Natural killer cell treated with Interleukin-12 subunit alpha and Interleukin-12 subunit beta and Interleukin-15 and Interleukin-18, amount 100 ng/mL, for 72 hours (primary cell): ENCODE measurements at places on chromosomes 13 and 19. TPM values are rescaled to one million over a fixed set of nuclear protein-coding genes. Genes with fewer than 3 reads are reported as not detected.
A peak's percentile ranks its signal among the peaks of the same experiment; 100 is the strongest.

GRCh38 chr19:2726904-2727639 lies 5.9 kb upstream of the DIRAS1 start:
- H3K4me1 ChIP-seq: no peaks in the 10 kb centered on the region
- H3K27ac ChIP-seq: no peak overlapping the region
- peak; percentile 44 for DNase-seq
- H3K4me3 ChIP-seq: no peak overlapping the region
- no peaks in the 10 kb centered on the region for H3K36me3 ChIP-seq

DNA sequence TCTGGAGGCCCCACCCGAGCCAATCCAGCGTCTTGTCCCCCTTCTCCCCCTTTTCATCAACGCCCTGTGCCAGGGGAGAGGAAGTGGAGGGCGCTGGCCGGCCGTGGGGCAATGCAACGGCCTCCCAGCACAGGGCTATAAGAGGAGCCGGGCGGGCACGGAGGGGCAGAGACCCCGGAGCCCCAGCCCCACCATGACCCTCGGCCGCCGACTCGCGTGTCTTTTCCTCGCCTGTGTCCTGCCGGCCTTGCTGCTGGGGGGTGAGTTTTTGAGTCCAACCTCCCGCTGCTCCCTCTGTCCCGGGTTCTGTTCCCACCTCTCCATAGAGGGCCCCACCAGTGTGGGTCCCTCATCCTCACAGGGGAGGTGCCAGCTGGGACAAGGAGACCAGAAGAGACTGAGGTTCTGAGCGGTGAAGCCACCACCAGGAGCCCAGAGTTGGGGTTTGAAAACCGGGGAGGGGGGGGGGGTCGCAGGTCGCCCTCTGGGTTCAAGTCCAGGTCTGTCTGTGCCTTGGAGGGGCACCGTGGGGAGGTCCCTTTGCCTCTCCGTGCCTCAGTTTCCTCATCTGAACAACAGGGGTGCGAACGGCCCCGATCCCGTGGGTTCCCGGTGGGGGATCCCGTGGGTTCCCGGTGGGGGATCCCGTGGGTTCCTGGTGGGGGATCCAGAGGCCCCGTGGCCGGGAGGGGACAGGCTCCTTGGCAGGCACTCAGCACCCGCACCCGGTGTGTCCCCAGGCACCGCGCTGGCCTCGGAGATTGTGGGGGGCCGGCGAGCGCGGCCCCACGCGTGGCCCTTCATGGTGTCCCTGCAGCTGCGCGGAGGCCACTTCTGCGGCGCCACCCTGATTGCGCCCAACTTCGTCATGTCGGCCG lies at the start of gene ELANE:
ELANE (plus strand) TSS at position 168 of the 878 bp plus-strand sequence; CDS start at position 194, 26 bp downstream.
- peaks cover under 1% of the 10 kb centered on the region for H3K4me1 ChIP-seq
- no peak for DNase-seq
- peaks cover 4% of the 10 kb centered on the region for H3K27me3 ChIP-seq
- H3K4me3 ChIP-seq: no peak within 1 kb of the TSS

GRCh38 chr13:110259651-110260050 lies 47.3 kb downstream of the COL4A1 start:
- H3K4me1 ChIP-seq: peaks cover 5% of the 10 kb centered on the region
- no peak overlapping the region for H3K27ac ChIP-seq
- no peaks in the 10 kb centered on the region for H3K36me3 ChIP-seq
- no peak for DNase-seq
- H3K27me3 ChIP-seq: peaks cover 20% of the 10 kb centered on the region

GRCh38 chr19:49779731-49780555 lies 13.1 kb downstream of the AP2A1 start:
- H3K4me3 ChIP-seq: no peak overlapping the region
- no peak overlapping the region for H3K27ac ChIP-seq
- H3K27me3 ChIP-seq: no peaks in the 10 kb centered on the region
- peaks cover 40% of the 10 kb centered on the region for H3K4me1 ChIP-seq
- peaks cover 4% of the 10 kb centered on the region for H3K36me3 ChIP-seq

DNA sequence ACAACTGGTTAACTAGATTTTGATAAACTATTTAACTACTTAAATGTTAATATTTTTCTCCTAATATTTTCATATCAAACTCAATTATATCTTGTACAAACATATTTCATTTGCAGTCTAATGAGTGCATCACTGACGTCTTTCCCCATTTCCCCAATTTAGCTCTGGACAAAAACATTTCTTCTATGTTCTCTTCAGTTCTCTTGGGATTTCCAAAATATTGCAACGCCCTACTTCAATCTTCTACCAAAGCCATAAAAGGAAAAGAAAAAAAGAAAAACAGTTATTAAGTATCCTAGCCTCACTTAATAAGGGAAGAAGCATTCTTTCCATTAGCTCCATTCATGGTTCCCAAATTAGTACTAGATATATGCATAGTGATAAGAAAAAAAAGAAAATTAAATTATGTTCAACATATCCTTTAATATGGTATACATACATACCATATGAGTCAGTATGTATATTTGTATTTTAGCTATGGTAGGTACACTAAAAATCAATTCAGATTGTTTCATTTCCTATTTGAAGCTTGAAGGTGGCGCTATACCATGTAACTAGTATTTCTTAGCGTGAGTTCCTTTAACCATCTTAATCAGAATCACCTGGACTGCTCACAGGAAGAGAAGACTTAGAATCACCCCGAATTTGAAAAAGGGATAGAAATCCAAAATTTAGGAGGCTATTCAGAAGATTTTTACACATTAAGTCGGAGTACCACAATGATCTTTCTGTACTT lies 9.9 kb downstream of the FBXL3 start:
- H3K27me3 ChIP-seq: no peaks in the 10 kb centered on the region
- H3K27ac ChIP-seq: no peak overlapping the region
- H3K4me3 ChIP-seq: no peak overlapping the region
- peaks cover 21% of the 10 kb centered on the region for H3K4me1 ChIP-seq
- no peak for DNase-seq

GRCh38 chr19:1182727-1183126 lies 8.7 kb upstream of the SBNO2 start:
- H3K27ac ChIP-seq: no peak overlapping the region
- DNase-seq: no peak
- no peak overlapping the region for H3K4me3 ChIP-seq

Gene RXFP2
- total RNA-seq: not detected

Gene FLT1
- 1.3 TPM for total RNA-seq

Gene FAM124A
- total RNA-seq: not detected

Gene SMAD9
- total RNA-seq: not detected

Gene PCP2
- 1.5 TPM for total RNA-seq
